ENCODE measurements at places on chromosomes 4 and X.

DNA sequence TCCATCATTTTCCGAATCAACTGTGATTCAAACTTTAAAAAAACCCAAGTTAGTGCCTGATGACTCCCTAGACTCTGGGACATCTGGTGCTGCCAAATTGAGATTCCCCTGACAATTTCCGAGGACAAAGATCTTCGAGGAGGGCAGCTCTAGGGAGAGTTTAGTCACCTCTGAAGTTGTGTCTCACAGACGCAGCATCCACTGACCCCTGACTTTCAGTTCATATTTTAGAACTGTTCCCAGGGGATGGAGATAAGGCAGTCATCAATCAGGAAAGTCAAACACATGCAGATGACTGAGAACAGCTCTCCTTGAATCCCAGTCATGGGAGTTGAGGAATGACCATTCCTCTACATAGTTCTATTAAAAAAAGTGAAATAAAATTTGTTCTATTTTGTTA lies 643.9 kb downstream of the TRIML1 start:
- no peak for DNase-seq

DNA sequence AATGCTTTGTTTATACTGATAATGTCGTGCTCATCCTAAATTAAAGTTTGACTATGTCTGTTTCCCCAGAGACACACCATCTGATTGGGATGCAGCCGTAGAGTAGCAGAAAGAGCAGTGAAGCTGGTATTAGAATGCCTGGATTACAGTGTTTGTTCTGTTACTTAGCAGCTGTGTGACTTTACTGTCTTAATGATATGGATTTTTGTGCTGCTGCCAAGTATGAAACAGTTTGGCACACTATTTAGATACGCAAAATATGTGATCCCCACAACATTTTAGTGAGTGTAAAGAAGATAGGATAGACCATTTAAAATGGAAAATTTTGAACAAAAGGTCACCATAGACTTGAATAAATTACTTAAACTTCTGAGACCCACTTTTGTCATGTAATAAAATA lies 1.2 kb upstream of the CHIC1 start:
- peak; percentile 45 for DNase-seq

- DNase-seq: no peak
Observed at GRCh38 chr4:103923551-103923950, 203.8 kb upstream of the TACR3 start.

DNA sequence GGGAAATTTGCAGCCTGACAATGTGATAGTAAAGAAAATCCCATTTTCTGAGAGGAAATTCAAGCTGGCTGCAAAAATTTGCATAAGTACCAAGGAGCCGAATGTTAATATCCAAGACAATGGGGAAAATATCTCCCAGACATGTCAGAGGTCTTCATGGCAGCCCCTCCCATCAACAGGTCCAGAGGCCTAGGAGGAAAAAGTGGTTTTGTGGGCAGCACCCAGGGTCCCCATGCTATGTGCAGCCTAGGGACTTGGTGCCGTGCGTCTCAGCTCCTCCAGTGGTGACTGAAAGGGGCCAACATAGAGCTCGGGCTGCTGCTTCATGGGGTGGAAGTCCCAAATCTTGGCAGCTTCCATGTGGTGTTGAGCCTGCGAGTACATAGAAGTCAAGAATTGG lies 6.3 kb upstream of the UGDH start:
- DNase-seq: no peak

- no peak for DNase-seq
Observed at GRCh38 chrX:49189606-49190005, 3.4 kb upstream of the PRICKLE3 start.

- DNase-seq: no peak
Observed at GRCh38 chr4:168337550-168337940, 19.0 kb upstream of the DDX60 start.

DNA sequence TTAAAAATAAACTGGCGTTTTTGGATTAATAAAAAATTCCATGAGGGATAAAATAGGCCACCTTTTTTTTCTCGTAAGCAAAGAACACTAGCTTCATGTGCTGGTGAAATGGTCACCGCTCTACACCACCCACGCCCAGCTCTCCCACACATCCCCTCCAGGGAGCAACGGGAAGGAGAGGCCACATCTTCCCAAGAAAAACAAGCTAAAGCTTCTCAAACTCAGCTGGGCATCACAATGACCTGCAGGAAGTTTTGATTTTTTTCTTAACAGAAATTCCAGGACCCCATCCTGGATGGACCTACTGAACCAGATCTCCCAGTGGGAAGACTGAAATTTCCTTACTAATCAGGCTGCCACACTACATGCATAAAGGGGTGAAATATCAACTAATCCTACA lies 9.8 kb downstream of the TSPAN5 start:
- no peak for DNase-seq

Data from osteoblast (primary cell).